PC-9 (cell line): ENCODE measurements at places on chromosomes 2 and 18.

DNA sequence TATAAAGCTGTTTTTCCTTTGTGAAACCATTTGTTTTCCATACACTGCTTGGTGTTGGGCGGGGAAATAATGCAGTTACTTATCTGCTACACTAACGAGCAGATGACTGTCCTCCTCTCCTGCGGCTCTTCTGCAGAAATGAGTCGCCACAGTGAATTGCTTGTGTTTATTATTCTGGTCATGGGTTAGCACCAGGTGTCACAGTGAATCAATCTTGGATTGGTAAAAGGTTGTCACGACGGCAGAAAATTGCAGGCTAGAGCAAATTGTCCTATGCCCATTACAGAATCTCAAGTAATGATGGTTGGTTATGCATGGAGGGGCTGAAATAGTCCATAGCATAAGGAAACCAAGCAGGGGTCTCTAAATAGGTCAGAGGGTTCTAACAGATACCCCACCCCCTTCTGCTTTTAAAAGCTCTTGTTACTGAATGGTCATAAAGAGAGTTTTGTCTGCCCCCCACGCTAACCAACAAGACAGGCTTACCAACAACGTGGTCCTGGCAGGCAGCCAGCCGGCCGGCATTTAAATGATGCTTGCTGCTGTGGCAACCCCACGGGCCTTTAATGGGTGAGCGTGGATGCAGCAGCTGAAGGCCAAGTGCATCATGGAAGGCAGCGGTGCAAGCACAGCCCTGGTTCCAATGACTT lies 29.5 kb downstream of the RAB31 start:
- H3K27ac ChIP-seq = peak overlapping the region; percentile 72
- no peak overlapping the region; the same call in 1 of the 2 replicates for H3K4me3 ChIP-seq
- H3K36me3 ChIP-seq = no peaks in the 10 kb centered on the region
- DNase-seq = peak; percentile 68
- H3K27me3 ChIP-seq = no peaks in the 10 kb centered on the region
- H3K4me1 ChIP-seq = peaks cover 93% of the 10 kb centered on the region

DNA sequence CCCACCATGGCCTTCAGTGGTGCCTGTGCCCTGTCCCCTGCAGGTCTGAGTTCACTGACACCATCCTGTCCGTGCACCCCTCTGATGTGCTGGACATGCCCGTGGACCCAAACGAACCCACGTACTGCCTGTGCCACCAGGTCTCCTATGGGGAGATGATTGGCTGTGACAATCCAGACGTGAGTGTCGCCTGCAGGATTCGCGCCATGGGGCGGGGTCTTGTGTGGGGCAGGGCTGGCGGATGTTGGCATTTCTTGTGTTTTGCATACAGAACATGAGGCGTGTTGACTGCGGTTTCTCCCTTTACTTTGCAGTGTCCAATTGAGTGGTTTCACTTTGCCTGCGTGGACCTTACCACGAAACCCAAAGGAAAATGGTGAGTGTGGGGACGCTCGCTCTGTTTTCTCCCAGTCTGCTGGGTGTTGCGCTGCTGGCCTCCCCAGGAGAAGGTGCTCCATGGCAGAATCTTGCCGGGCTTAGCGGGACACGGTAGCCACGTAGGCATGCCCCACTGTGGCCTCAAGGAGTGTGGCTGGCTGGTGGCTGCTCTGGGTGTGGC lies 11.5 kb upstream of the D2HGDH start:
- 0 out of 2 replicates have a peak, but pooled peaks cover 8% of the 10 kb centered on the region for H3K36me3 ChIP-seq
- H3K4me1 ChIP-seq = no peaks in the 10 kb centered on the region
- H3K27me3 ChIP-seq = no peaks in the 10 kb centered on the region
- H3K27ac ChIP-seq = no peak overlapping the region
- DNase-seq = no peak

- peak; percentile 67 for DNase-seq
- no peaks in the 10 kb centered on the region for H3K27me3 ChIP-seq
- H3K27ac ChIP-seq = peak overlapping the region; percentile 96
- H3K4me3 ChIP-seq = peak overlapping the region; percentile 83; the same call in 1 of the 2 replicates
Observed at GRCh38 chr18:3447068-3447894, 2.7 kb upstream of the TGIF1 start.

DNA sequence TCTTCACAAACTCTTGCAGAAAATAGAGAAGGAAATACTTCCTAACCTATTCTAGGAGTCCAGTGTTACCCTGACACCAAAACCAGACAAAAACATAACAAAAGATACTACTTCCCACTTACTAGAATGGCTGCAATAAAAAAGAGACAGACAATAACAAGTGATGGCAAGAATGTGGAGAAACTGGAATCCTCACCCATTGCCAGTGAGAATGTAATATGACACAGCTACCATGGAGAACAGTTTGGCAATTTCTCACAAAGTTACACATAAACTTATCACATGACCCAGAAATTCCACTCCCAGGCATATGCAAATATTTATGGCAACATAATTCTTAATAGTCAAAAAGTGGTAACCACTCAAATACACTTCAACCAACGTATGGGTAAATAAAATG lies 209.8 kb upstream of the CTAGE1 start:
- no peak for DNase-seq
- H3K4me3 ChIP-seq = no peak overlapping the region
- H3K4me1 ChIP-seq = no peaks in the 10 kb centered on the region
- no peaks in the 10 kb centered on the region for H3K36me3 ChIP-seq

- H3K4me1 ChIP-seq = no peaks in the 10 kb centered on the region
- H3K4me3 ChIP-seq = no peak overlapping the region
- no peak for DNase-seq
- no peaks in the 10 kb centered on the region for H3K27me3 ChIP-seq
- 0 out of 2 replicates have a peak, but pooled peaks cover 4% of the 10 kb centered on the region for H3K36me3 ChIP-seq
Observed at GRCh38 chr18:62157843-62158242, 29.0 kb downstream of the PIGN start.

GRCh38 chr2:119136093-119136492 lies 22.5 kb downstream of the C1QL2 start:
- peaks cover 8% of the 10 kb centered on the region for H3K4me1 ChIP-seq
- H3K36me3 ChIP-seq = no peaks in the 10 kb centered on the region
- peak; percentile 57 for DNase-seq

GRCh38 chr2:72757177-72757775 lies 68.6 kb downstream of the EXOC6B start:
- no peak overlapping the region for H3K27ac ChIP-seq
- DNase-seq = peak; percentile 80
- no peak overlapping the region for H3K4me3 ChIP-seq
- H3K27me3 ChIP-seq = no peaks in the 10 kb centered on the region
- H3K4me1 ChIP-seq = no peaks in the 10 kb centered on the region; the same call in 1 of the 2 replicates

- peaks cover 7% of the 10 kb centered on the region; the same call in 1 of the 2 replicates for H3K4me1 ChIP-seq
- no peak for DNase-seq
- H3K27me3 ChIP-seq = no peaks in the 10 kb centered on the region
- peak overlapping the region; percentile 86 for H3K4me3 ChIP-seq
- H3K36me3 ChIP-seq = no peaks in the 10 kb centered on the region; the same call in 1 of the 2 replicates
- peak overlapping the region; percentile 8; the same call in 1 of the 2 replicates for H3K27ac ChIP-seq
Observed at GRCh38 chr18:22932885-22933205, 283 bp upstream of the RBBP8 start.

DNA sequence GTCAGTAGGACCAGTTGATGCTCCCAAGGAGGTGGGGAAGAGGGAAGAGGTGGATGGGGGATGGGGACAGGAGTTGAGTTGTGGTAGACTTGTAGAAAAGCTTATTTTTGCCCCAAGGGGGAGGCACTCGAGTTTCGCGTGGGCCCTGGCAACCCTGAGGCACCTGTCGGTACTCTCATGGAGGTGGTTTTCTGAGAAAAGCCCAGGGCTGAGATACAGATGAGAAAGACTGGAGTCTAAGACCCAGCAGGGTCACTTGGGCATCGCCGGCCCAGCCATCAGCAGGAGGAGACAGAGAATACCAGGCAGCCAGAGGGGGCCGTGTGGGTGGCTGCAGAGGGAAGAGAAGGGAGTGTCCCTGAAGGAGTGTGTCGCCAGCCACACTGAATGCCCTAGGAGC lies 57.7 kb upstream of the HPCAL1 start:
- no peaks in the 10 kb centered on the region for H3K36me3 ChIP-seq
- H3K4me1 ChIP-seq = no peaks in the 10 kb centered on the region
- H3K4me3 ChIP-seq = no peak overlapping the region
- H3K27me3 ChIP-seq = no peaks in the 10 kb centered on the region

DNA sequence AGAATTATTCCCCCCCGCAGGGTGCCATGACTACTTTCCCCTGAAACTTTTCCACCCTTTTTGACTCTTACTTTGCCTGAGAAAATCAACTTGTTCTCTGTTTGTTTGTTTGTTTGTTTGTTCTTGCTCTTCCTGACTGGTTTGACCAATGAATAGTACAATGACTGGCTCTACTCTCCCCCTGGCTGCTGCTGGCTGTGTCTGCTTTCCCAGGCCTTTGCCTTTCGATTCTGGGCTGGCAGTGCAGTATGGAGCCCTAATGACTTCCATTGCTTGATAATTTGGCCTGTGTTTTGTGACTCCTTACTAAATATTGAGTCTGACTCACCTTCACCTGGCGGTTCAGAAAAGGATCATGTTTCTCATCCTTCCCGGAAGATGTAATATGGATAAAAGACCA lies 241.1 kb downstream of the TMEM182 start:
- no peaks in the 10 kb centered on the region for H3K4me1 ChIP-seq
- H3K36me3 ChIP-seq = no peaks in the 10 kb centered on the region
- H3K4me3 ChIP-seq = no peak overlapping the region
- H3K27me3 ChIP-seq = no peaks in the 10 kb centered on the region
- DNase-seq = no peak

DNA sequence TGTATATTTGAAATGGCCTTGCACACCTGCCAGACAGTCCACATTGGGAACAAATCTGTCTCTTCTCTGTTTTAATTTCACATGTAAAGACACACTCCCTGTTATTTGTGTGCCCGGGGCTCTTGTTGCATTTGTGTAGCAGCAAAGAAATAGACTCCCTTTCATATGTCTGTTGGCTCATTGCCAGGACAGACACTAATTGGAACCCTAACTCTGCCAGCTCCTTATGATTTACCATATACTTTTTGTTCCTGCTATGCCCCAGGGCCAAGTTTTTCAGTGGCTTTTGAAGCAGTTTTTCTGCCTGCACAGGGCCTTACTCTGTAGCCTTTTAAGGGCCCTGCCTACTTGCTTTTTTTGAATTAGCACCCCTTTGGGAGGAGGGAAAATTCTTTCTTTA lies 396.9 kb downstream of the DLGAP1 start:
- no peaks in the 10 kb centered on the region for H3K27me3 ChIP-seq
- no peak overlapping the region for H3K27ac ChIP-seq
- no peak overlapping the region for H3K4me3 ChIP-seq
- no peaks in the 10 kb centered on the region for H3K36me3 ChIP-seq
- DNase-seq = no peak
- H3K4me1 ChIP-seq = no peaks in the 10 kb centered on the region
